ENCODE measurements at places on chromosomes 3 and 15.

DNA sequence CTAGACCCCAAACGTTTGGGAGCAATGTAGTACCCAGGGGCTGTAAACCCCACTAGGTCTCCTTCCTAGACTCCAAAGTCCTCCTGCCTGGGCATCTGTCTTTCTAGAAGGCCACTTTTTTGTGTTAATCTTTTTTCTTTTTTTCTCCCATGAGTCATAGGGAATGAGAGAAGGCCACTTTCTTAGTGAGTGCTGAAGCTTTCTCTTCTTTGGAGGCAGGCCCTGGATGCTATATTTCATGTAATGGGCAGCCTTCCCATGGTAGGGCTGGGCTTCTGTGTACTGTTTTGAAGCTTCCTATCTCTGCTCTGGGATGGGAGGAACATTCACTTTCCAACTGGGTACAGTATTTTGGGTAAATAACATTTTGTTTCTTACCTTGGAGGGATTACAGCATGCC, 15.2 kb upstream of the RTP2 start:
- no peak for DNase-seq

DNA sequence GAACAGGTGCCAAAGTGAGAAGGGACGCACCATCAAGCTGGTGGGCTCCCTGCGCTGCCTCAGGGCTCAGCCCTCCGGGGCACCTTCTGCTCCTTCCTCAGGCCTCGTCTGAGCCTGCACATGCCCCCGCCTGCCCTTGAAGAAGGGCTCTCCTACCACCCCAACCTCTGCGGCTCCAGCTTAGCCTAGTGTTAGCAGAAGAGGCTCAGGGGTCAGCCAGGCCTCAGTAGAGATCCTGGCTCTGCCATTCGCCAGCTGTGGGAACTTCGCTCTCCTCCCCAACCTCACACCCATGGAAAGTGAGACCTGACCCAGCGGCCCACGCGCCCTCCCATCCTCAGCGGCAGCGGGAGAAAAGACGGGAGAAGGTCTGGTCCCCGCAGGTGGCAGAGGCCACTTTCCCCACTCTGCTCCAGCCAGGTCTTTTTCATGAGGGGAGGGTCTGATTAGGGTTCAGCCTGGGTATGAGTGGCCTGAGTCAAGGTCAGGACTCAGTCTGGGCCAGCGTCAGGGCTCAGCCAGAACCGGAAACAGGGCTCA, 8.2 kb downstream of the GRIP2 start:
- no peak for DNase-seq

- DNase-seq: no peak
Observed at GRCh38 chr3:48372377-48372770, 355 bp downstream of the FBXW12 start.

DNA sequence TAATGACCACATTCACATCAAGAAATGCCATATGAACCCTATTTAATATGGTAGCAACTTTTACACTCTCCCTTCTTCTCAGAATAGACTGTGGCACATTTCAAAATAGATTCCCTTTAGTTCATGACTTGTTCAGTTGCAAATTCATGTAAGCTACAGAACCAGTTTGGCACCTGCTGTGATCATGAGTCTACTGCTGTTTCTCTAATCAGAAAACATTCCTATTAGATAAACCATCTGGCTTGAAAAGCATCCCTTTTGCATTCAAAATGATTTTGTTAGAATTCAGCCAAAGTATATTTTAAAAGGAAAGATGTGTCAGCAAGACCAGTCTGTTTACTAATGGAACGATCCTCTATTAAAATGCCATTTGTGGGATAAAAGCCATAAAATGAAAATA, 304.4 kb downstream of the BCHE start:
- no peak for DNase-seq

GRCh38 chr3:142363936-142364467, 83.8 kb downstream of the XRN1 start:
- DNase-seq: no peak

GRCh38 chr15:81336568-81336967, 12.6 kb upstream of the STARD5 start:
- no peak for DNase-seq

DNA sequence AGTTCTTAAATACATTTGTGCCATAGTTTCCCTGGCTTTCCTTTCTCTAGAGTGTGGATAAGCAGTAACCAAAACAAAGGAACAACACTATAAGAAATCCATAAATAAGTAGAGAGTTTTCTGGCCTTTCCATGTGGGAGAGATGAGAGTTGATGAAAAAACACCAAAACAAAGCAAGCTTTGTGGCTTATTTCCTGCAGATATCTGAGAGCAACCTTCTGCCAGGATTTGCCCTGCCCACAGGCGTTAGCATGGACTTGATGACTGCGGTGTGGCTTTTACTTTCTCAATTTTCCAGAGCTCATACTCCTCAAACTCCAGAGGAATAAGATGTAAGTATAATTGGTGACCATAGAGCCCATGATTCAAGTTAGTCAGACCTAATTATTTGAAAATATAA, 194.9 kb downstream of the RAP2B start:
- no peak for DNase-seq
